GM06990 (cell line): ENCODE measurements at places on chromosomes 7 and 10.

- DNase-seq: no peak
Observed at GRCh38 chr10:35942057-35942456, 300.0 kb upstream of the FZD8 start.

GRCh38 chr7:21299766-21300165 lies 128.1 kb upstream of the SP4 start:
- DNase-seq: no peak

GRCh38 chr7:149500910-149501309 lies 3.3 kb upstream of the ZNF746 start:
- no peak for DNase-seq

DNA sequence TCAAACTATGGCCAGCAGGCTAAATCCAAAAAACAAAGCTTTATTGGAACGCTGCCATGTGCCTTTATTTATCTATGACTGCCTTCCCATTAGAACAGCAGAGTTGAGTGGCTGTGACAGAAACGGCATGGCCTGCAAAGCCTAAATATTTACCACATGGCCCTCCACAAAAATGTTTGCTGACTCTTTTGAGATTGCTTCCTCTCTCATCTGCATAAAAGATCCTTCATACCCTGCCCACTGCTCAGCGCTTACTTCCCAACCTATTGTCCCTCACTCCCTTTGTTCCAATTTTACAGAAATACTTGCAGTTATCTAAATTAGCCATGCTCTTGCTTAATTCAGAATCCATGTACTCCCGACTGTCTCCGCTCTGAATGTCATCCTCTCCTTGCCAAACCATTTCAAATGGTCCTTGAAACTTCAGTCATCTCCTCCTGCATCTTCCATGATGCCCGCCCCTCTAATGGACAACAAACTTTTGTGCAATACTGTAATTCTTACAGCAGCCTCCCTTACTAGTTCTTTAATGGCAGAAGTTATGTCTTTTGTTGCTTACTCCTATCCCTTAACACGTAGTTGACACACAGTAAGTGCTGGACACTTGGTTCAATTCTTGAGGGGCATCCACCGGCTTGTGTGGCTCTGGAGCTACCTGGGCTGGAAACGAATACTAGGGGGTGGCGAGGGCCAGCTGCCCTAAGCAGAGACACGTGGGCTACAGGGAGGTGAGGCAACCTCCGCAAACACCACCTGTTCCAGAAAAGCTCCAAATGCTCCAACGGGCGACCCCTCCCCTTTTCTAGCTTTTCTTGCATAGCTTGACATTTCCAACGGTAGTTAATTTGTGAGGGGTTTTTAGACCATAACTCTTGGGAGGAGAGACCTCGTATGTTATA lies 832 bp downstream of the XRCC2 start:
- no peak for DNase-seq

GRCh38 chr7:28481091-28481926 lies 69.0 kb downstream of the CREB5 start:
- DNase-seq: peak; percentile 85

GRCh38 chr7:108096996-108097395 lies 33.2 kb downstream of the LAMB4 start:
- DNase-seq: no peak

DNA sequence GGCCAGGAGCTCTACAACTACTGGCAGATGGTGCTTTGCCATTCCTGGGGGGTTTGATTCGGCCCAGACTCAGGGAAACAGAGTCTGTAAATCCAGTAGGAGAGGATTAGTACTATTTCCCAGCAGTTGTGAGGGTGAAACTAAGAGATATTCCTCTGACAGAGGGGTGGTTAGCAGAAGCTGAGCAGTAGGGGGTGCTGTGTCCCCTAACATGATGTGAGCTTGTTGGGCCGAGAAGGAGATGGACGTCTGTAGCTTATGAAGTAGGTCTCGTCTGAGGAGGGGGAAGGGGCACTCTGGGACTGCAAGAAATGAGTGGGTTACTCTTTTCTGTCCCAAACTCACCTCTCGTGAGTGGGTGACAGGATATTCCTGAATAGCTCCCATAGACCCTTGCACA lies 179.2 kb upstream of the MBL2 start:
- DNase-seq: no peak

- no peak for DNase-seq
Observed at GRCh38 chr10:76285515-76285914, 854.1 kb downstream of the LRMDA start.

DNA sequence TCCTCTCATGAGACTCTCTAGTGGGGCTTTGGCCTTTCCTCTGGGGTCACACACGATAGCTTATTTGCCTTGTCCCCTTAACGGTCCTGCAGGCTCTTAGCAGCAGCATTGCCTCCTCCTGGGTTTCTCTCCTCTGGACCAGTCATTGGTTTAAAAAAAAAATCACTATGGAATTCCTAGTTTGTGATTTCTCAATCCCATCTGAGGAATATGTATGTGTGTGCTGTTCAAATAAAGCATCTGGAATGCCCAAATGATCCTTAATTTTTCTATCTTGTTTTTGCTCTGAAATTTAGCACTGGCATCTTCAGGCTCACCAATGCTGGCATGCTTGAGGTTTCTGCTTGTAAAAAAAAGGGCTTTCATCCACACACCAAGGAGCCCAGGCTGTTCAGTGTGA lies 30.5 kb downstream of the ACTA2 start:
- DNase-seq: no peak

GRCh38 chr7:4399121-4399520 lies 283.0 kb upstream of the FOXK1 start:
- no peak for DNase-seq

DNA sequence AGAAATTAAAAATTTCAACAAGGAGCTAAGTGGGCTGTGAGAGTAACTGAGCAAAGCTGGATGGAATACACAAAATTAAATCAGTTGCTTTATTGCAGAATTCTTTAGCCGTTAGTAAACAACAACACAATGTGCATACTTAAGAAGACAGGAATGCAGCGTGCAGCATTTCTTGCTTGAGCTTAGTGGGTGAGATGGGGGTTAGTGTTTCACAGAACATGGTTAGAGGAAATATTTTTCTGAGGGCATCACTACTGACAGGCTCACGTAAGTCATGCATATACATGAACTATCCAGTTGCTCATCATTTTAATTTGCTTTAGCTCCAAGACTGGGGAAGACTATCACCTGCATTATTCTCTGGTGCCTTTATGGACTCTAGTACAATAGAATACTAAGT lies 80.8 kb downstream of the CD36 start:
- no peak for DNase-seq

GRCh38 chr10:78025685-78026364 lies 3.5 kb downstream of the POLR3A start:
- no peak for DNase-seq

DNA sequence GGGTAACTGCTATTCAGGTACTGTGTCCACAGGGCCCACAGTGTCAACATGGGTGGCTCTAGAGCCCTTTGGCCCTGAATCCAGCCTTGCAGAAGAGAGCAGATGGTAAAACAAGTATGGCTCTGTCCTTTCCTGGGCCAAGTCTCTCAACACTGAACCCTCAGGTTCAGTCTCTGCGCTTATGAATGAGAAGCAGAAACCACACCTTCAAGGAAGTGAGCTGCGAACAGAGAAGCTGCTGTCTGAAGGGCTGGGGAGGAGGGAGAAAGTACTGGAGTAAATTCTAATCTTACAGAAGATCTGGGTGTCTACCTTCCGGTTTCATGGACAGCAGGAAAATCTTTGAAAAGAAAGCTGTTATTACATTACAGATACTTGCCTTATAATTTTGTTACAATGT lies 4.1 kb downstream of the TBRG4 start:
- DNase-seq: no peak

- no peak for DNase-seq
Observed at GRCh38 chr7:32206987-32207386, 136.8 kb upstream of the PDE1C start.

- DNase-seq: no peak
Observed at GRCh38 chr10:113583571-113583970, 30.7 kb downstream of the HABP2 start.

DNA sequence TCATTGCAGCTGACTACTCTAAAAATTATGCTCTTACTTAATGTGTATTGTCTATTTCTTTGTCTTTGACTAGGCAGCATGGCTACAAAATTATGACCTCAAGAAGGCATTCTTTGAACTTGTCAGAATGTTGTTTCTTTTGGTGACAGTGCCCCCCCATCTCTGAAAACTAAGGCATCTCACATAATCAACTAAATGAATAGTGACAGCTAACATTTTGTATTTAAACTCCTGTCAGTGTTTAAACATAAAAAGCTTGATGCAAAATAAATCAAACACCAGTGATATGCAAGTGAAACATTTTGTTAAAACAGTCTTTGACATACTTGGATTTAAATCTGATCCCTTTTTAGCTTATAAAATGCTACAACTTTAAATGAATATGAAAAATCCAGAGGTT lies 233.5 kb downstream of the FOXP2 start:
- DNase-seq: no peak

- no peak for DNase-seq
Observed at GRCh38 chr7:55306331-55306730, 58.8 kb upstream of the LANCL2 start.

DNA sequence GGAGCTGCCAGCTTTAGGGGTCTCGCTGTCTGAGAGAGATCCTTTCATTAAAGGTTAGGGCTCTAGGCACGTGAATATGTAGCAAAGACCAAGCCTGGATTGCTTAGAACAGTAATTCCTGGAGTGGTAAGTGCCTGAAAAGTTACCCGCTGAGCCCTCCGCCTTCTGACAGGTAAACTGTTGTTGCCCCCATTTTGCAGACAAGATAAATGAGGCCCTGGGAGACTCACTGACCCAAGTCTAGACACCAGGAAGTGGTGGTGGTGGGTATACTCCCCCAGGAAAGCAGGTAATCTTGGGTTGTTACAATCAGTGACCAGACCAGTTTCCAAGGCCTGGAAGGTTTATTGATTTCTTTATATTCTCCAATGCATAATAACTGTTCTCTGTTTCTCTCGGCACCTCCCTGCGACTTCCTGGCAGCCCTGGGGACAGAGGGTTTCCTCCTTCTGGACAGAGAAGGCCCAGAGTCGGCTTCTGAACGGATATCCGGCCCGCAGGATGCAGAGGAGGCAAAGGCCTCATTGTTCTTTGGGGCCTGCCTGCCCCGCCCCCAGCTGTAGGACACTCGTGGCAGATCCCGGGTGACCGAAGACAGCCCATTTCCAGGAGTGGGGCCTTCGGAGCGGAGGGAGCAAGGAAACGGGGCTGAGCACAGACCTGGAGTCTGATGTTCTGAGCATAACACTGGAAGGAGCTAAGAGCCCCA lies 1.3 kb upstream of the GRK5 start:
- DNase-seq: no peak

- DNase-seq: no peak
Observed at GRCh38 chr7:30931929-30932540, 20.4 kb downstream of the AQP1 start.

DNA sequence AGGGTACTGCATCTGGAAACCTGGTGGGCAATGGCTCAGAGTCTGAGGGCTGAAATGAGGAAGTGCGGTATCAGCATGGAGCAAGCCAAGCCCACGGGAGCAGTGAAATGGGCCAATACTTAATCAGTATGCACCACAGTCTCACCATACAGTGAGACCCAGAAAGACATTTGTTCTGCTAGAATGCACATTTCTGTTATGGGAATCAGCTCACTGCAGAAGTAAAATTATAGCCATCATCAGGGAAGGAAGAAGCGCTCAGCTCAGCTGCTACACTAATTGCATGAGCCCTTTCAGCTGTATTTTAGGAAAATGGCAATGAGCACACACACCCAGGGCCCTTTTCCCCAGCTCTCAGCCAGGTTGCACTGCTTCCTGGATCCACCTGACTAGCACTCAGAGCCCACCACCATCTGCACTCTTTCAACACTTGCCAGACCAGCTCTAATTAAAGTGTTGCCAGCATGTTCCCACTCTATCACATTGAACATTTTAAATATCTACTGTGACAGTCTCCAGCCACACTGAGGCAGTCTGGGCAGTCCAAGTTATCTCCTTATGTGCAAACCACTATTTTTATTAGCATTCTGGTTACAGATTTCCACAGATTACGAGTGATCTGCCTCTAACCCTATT lies 44.2 kb upstream of the PIK3AP1 start:
- DNase-seq: peak; percentile 53

DNA sequence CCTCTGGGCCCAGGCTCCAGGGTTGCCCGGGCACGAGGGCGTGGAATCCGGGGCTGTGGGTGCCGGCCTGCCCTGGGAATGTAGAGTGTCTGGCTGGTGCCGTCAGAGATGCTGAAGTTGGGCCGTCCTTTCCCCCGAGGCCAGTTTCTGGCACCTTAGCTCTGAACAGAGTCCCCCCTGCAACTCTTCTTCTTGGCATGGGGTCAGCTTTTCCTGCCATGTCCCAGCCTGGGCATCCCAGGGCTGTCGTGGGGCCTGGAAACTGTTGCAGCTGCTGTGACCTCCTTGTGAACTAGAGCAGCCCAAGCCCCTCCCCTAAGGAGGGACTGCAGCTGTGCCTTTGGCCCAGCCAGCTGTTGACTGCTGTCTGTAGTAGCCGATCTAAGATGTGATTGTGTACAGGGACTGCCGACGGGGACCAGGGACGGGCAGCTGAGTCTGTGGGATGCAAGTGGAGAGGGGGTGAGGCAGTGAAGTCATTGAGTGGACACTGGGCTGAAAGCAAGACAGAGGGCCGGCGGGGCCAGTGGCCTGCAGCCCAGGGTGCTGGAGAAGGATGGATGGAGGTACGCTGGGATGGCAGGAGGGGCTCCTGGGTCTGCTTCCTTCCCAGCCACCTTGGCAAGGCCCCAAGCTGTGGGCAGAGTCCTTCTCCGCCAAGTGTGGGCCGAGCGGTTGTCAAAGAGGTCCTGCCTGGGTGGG lies 35.8 kb downstream of the GBX1 start:
- no peak for DNase-seq

GRCh38 chr7:91660734-91661356 lies 219.7 kb downstream of the MTERF1 start:
- DNase-seq: no peak

- no peak for DNase-seq
Observed at GRCh38 chr7:45930967-45931366, 9.9 kb upstream of the IGFBP3 start.

GRCh38 chr7:11748884-11749283 lies 83.1 kb downstream of the THSD7A start:
- DNase-seq: no peak

GRCh38 chr10:132022241-132022640 lies 40.5 kb upstream of the BNIP3 start:
- DNase-seq: no peak
